ENCODE measurements at places on chromosomes 6 and 20.

- no peak for DNase-seq
Measured at GRCh38 chr6:137766596-137767370, 100.3 kb upstream of the TNFAIP3 start.

DNA sequence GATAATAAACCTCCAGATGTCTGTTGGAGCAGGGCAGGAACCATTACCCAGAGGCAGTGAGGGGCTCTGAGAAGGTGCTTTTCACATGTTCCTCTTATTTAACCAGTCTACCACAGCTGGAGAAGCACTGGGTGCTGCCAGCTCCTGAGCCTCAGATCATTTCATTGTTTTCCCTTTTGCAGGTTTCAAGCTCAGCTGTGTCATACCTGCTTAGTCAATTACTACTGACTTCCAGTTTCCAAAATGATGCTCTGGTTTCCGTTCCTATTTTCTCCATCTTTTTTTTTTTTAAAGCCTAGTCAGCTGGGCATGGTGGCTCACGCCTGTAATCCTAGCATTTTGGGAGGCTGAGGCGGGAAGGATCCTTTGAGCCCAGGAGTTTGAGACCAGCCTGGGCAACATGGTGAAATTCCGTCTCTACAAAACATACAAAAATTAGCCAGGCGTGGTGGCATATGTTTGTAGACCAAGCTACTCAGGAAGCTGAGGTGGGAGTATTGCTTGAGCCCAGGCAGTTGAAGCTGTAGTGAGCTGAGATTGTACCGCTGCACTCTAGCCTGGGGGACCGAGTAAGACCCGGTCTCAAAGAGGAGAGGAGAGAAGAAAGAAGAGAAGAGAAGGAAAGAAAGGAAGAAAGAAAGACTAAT lies 6.7 kb downstream of the FLOT1 start:
- no peak for DNase-seq

- DNase-seq, result no peak
Measured at GRCh38 chr6:20227350-20227749, 15.1 kb upstream of the MBOAT1 start.

DNA sequence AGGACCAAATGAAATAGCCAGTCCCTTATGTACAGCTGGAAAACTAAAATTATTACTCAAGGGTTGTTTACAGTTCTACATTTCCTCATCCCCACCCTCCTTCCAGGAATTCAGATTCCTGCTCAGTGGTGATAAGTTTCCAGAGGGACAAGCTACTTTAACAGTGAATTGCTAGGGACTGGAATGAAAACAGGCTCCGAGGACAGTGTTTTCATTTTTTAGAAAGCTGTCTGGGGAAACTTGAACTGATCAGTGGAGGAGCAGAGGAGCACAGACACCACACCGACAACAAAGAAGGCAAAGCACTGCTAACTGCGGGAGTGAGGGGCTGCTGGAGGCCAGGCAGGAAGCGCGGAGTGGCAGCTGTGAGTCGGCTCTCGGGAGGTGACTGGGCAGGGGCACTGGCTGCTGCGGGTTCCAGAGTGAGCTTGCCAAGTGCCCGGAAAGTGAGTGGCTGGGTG lies 322.2 kb downstream of the ESR1 start:
- no peak for DNase-seq

DNA sequence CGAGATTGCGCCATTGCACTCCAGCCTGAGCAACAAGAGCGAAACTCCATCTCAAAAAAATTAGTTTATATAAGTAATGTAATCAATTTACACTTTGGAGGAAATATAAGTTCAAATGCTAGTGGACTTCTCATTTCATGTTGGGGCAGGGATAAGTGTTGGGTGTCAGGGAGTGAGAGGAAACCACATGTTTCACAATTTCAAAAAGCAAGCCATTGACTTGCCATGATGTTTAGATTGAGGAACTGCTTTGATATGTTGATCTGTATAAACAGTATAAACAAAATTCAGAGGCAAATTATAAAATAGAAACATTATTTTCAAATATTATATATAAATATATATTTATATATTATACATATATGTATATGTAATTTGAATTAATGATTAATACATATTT lies 42.7 kb downstream of the FILIP1 start:
- DNase-seq, result no peak

DNA sequence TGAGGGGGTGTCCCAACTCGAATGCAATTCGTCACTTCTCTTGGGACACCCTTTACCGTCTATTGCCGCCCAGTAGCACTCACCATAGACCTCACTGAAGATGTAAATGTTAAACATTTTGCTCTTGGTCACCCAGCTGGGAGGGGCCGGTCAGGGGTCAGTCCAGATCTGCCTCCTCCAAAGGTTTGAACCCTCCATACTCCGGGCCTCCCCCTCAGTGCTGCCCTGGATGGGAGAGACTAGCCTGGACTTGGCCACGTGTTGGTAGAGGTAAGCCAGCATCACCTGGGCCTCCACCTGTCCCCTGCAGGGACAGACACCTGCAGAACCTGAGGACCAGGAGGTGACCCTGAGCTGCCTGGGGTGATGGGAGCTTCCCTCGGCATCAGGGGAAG lies 5.0 kb upstream of the MYT1 start:
- no peak for DNase-seq

- DNase-seq, result no peak
Measured at GRCh38 chr6:72855471-72855870, 233.6 kb downstream of the KCNQ5 start.

- DNase-seq, result no peak
Measured at GRCh38 chr6:20349225-20349624, 52.5 kb upstream of the E2F3 start.

GRCh38 chr20:36936341-36936740 lies 15.2 kb downstream of the SAMHD1 start:
- DNase-seq, result no peak

- DNase-seq, result peak; percentile 9
Measured at GRCh38 chr6:137291441-137291840, 72.3 kb upstream of the IFNGR1 start.

- DNase-seq, result peak; percentile 65
Measured at GRCh38 chr6:111761783-111762312, 111.4 kb downstream of the FYN start.

GRCh38 chr20:61690993-61691838 lies 374.5 kb downstream of the TAF4 start:
- no peak for DNase-seq

DNA sequence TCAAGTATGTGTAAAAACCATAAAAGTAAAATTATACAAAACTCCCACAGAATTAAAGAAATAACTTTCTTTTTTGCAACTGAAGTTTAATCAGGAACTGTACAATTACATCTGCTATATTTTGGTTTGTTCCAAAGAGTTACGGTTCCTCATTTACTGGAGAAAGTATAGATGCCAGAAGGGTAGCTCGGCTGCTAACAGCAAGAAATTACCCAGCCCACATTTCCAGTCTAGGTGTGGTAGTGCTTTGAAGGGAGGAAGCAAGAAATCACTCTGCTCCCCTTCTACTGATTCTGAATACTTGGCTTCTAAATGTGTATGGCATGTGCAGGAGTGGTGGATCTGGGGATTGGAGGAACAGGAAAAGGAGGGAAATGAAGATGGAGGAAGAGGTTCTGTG lies 441.3 kb downstream of the CDC5L start:
- DNase-seq, result no peak

DNA sequence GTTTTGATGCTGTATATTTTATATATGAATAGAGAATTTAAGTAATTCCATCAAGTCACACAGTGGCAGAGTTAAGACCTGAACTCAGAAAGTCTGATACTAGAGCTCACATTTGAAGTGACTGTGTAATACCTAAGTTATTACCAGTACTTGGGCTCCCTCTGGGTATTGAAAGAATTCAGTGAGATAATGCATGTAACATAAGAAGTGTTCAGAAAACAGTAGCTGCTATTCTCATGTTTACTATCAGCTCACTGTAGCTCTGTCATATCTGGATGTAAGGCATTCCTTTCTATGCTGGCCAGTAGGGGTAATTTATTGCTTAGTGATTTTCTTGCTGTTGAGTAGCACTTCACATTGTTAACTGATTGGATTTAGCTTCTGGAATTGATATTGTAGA lies 44.6 kb downstream of the NKX2-4 start:
- DNase-seq, result no peak

GRCh38 chr6:31438222-31438621 lies 34.8 kb downstream of the MICA start:
- no peak for DNase-seq

DNA sequence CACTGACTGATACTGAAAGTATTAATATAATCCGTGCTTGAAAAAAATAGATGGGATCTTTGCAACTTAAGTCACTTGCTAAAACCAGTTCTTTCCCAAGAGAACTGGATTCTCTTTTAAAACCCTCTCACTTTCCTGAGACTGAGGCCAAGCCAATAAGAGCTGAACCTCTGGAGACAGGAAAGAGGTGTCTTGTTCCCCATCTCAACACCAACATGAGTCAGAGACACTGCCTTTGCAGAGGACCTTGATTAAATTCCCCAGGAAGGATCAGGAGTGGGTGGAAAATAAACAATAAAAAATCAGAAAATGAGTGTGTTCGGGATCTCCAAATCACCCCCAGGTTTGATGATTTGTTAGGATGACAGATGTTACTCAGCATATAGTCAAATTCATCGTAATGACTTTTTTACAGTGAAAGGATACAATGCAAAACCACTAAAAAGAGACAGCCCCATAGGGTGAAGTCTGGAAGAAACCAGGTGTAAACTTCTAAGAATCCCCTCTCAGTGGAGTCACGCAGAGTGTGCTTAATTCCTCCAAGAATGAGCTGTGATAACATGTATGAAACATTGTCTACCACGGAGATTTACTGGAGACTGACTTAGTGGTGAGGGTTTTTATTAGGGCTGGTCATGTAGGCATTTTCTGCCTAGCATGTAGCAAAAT lies 122.8 kb upstream of the BEND3 start:
- no peak for DNase-seq

GRCh38 chr6:89360415-89360999 lies 8.0 kb upstream of the UBE2J1 start:
- no peak for DNase-seq

GRCh38 chr6:148524471-148524882 lies 181.8 kb downstream of the SASH1 start:
- DNase-seq, result no peak

DNA sequence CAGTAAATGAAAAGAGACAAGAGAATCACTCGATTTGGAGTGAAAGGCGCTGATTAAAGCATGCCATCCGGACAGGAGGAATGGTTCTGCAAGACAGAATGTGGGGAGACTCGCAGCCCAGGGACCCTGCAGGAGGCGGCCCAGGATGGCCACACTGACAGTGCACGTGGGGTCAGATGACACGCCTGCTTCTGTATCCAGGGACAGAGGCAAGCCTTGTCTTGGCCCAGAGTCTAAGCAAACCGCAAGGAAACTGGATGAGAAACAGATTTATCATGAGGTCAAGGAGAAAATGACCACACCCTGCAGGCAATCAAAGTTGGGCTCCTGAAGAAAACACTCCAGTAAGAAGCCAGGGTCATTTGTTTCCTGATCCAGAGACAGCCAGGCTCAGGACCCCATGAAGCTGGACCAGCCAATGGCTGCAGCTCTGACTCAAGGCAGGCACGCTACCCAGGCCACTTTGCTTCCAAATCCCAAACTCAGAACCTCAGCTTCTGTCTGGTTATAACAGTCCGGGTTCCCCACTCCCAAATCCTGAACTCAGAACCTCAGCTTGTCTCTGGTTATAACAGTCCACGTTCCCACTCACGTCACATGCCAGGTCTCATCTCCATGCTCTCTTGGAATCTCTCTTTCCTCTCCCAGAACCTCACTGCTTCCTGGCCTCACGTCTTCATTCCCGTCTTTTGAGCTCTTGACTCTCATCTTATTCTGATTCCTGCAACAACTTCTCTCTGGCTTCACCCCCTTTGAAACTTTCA lies 144.9 kb upstream of the THBS2 start:
- DNase-seq, result no peak

DNA sequence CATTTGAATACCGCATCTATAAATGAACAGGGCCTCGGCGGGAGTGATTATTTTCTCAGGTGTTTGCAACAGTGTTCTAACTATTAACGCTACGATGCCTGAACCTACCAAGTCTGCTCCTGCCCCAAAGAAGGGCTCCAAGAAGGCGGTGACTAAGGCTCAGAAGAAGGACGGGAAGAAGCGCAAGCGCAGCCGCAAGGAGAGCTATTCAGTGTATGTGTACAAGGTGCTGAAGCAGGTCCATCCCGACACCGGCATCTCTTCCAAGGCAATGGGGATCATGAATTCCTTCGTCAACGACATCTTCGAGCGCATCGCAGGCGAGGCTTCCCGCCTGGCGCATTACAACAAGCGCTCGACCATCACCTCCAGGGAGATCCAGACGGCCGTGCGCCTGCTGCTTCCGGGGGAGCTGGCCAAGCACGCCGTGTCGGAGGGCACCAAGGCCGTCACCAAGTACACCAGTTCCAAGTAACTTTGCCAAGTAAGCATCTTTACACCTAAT lies 70.9 kb downstream of the HFE start:
- DNase-seq, result peak; percentile 81

DNA sequence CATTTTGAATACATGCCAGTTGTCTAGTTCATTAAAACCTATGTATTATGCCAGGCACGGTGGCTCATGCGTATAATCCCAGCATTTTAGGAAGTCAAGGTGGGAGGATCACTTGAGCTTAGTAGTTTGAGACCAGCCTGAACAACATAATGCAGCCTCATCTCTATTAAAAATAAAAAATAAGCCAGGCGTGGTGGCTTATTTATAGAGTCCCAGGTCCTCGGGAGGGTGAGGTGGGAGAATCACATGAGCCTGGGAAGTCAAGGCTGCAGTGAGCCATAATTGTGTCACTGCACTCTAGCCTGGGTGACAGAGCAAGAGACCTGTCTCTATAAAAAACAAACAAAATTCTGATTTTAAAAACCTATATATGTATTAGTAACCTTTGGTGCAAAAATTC lies 27.5 kb downstream of the ORC3 start:
- DNase-seq, result no peak

- no peak for DNase-seq
Measured at GRCh38 chr6:155340464-155341129, 26.3 kb upstream of the TFB1M start.

DNA sequence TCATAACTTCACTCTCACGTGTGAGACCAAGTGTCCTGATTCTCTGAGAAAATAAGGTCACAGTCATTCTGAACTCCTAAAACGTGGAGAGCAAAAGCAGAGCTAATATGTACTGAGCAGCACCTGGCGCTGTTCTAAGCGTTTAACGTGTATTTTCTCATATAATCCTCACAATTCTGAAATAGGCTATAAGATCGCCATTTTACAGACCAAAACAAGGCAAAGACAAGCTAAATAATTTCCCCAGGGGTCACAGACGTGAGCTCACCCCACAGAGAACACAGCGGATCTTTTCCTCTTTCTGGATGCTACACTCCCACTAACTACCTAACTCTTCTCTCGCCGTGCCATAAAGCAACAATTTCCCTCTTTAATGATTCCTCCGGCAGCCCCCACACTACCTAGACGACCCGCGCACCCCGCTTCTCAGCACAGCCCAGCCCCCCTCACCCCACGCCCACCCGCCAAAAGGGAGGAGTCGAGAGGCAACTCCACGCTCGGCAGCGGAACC lies 636 bp downstream of the SUPT3H start:
- no peak for DNase-seq

GRCh38 chr6:6256886-6257285 lies 63.6 kb downstream of the F13A1 start:
- DNase-seq, result no peak

All from stimulated activated CD4-positive, alpha-beta T cell treated with anti-CD3 and anti-CD28 coated beads, Interleukin-2, amount 100 ng/mL, for 24 hours (primary cell).